SW 1271 (cell line): ENCODE measurements at places on chromosomes 7 and 10.

GRCh38 chr10:352476-353235 is 217.4 kb downstream of the ZMYND11 start:
- DNase-seq = no peak

- DNase-seq = no peak
Observed at GRCh38 chr10:94049911-94050310, 56.2 kb downstream of the PLCE1 start.

DNA sequence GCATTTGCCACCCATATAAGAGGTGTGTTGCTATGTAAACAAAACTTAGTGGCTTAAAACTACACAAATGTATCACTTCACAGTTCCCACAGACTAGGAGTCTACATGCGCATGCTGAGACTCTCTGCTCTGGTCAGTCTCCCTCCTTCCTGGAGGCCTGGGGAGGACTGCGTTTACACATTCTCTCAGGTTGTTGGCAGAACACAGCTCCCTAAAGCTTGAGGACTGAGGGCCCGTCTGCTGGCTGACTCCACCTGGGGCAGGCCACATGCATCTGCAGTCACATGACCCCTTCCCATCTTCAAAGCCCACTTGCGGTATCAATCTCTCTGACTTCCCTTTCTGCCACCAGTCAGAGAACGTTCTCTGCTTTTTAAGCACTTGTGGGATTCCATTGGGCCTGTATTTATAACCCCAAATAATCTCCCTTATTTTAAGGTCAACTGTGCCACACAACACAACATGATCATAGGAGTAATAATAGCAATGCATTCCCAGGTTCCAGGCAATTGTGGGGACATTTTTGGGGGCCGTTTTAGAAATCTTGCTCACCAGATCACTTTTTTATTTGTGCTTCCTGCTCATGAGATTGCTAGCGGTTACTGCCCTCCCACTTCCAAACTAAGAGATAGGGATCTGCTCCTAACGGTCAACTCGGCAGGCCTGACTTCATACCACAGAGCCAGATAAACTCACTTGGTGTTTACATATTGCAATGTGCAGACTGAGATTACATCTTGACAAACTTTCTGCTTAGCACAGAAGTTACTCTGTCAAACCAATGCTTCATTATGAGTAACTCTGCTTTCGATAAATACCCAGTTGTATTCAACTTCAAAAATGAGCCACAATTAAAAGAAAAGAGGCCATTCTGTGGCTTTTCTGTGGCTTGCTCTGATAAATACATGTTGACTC is 96.3 kb downstream of the ALOX5 start:
- no peak for DNase-seq

GRCh38 chr10:29710128-29710527 is 75.4 kb upstream of the SVIL start:
- DNase-seq = no peak

DNA sequence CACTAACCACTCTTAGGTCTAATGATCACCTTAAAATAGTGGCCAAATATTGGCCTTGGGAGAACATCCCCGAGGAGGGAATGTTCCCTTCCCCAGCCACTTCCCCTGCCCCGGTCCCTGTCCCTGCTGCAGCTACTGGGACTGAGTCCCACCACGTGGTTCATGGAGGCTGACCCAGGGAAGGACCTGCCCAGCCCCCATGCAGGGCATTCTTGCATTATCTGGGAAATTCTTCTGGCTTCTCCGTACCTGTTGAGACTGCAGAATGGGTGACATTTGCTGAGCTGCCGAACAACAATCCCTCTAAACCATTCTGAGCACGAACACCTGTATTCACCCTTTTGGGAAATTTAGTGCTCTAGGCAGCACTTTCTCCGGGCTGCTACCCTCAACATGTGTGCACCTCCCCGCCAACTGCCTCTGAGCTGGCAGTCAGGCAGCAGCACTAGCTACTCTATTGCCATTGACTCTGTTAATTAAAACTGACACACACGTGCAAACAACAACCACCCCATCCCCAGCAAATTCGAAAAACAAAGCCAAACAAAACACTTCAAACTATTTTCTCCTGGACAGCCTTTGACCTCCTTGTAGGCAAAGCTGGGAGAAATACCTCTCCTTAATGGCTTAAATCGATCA is 567.4 kb upstream of the MKI67 start:
- DNase-seq = no peak

DNA sequence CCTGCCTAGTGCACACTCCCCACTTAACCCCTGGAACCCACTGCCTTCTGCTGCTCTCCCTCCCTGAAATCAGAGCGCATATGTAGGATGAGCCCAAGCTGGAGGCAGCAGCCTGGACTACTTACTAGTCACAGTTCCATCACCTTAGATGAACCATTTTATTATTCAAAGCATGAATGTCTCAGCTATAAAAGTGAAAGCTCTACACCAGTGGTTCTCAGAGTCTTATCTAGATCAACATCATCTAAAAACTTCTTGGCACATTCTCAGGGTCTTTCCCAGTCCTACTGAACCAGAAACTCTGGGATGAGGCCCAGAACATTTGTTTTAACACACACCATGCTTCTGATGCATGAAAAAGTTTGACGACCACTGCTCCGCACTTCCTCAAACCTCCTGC is 100.3 kb upstream of the ANK3 start:
- DNase-seq = no peak

DNA sequence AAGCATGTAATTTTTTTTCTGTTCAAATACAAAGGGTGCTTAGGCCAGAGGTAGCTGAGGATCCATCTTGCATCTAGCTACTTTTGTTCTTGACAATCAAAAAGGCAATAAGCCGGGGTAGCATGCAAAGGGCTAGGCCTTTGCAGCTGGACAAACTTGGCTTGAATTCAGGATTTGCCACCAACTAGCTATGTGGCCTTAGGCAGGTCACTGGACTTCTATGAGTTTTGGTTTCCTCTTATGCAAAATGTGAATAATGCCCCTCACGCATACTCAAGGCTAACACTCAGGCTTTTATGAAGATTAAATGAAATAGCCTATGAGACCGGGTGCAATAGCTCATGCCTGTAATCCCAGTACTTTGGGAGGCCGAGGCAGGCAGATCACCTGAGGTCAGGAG is 19.3 kb downstream of the GFRA1 start:
- DNase-seq = no peak

GRCh38 chr7:98771941-98772603 is 97.7 kb downstream of the TMEM130 start:
- no peak for DNase-seq

GRCh38 chr7:148336411-148336810 is 254.2 kb upstream of the C7orf33 start:
- DNase-seq = no peak

- no peak for DNase-seq
Observed at GRCh38 chr10:43821103-43821502, 172.4 kb upstream of the ZNF32 start.

DNA sequence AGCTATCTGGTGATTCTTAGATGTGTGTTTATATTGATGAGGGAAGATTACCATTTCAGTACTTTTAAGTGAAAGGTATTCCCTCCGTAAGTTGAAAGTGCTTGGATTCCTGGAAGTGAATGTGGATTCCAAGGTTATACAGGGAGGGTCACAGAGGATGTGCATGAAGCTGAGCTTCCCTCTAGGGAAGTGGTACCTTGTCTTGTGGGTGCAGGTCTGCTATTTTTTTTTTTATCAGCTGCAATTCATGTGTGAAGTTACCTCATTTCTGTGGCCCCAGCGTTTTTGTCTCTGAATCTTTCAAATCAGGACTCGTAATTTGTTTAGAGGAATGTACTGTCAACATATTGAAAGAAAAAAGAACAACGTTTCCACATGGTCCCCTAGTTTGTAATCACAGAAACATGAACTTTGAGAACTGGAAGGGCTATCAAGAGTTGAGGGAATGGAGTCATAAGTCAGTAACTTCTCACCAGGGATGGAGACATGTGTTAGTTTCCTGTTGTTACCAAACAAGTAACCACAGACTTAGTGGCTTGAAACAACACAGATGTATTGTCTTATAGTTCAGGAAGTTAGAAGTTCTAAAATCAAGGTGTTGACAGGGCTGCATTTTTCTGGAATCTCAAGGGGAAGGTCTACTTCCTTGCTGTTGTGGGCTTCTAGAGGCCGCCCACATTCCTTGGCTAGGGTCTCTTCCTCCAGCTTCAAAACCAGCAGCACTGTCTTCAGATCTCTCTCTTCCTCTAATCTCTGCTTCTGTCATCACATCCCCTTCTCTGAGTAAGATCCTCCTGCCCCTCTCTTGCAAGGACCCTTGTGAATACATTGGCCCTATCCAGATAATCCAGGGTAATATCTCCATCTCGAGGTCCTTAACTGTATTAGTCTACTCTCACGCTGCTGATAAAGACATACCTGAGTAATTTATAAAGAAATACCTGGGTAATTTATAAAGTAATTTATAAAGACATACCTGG is 64.4 kb downstream of the RAB18 start:
- no peak for DNase-seq

DNA sequence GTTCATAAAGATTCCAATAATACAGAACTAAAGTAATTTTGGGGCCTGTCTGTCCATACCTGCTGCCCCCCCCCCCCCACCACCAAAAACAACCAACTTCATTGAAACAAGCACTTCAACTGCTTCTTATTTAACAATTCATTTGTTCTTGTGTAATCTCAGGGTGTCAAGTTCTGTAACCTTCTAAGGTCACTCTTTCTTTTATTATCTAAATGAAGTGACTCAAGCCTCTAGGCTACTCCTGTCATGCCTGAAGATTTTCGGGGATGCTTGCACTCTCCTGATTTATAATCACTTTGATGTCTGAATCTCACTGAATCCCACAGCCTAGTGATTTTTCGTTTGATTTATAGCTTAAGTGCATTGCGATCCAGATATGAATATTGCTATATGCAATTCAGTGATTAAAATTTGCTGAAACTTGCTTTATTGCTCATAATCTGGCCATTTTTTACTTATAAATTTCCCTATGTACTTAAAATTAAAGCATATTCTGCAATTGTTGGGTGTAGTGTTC is 27.2 kb downstream of the GARIN1A start:
- DNase-seq = no peak

DNA sequence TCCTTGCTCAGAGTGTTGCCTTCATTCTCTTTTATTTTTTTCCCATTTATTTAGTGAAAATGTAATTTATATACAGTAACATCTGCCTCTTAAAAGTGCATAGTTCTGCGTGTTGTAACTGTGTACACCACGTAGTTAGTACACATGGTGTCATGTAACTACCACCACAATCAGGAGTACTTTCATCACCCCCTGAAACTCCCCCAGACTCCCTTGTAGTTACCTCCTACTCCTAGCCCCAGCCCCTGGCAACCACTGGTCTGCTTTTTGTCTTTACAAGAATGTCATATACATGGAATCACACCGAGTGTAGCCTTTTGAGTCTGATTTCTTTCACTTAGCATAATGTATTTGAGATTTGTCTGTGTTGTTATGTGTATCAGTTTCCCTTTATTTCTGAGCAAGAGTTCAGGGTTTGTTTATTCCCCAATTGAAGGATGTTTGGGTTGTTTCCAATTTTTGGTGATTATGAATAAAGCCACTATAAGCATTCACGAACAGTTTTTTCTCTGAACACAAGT is 50.6 kb downstream of the GRK5 start:
- no peak for DNase-seq

GRCh38 chr7:46072722-46073121 is 151.7 kb upstream of the IGFBP3 start:
- DNase-seq = no peak

GRCh38 chr7:128877756-128878120 is 15.1 kb downstream of the ATP6V1F start:
- no peak for DNase-seq

DNA sequence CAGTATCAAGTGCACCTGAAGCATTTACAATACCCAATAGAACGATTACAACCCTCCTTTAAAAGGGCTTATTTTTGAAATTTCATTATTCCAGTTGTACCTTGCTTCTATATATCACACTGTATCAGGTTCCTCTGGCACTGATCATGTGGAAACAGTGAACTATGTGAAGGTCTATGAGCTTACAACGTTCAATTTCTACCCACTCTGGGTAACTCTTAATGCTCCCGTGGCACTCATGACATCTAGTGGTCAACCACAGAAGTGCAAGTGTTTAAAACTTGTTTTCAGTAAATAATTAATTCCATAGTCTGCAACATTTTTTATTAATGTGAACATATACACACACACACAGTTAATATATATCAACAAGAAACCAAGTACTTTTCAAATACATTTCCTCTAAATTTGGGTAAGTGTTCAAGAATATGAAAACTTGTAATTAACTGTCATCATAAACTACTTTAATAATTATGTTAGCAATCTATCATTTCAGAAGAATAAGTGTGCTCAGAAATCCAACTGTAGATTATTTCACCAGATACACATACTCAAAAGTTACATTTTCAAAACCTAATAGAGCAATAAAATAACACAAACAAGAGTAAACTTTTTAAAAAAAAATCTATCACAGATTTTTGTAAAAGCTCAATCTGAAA is 61.0 kb downstream of the MPP7 start:
- peak; percentile 37 for DNase-seq

DNA sequence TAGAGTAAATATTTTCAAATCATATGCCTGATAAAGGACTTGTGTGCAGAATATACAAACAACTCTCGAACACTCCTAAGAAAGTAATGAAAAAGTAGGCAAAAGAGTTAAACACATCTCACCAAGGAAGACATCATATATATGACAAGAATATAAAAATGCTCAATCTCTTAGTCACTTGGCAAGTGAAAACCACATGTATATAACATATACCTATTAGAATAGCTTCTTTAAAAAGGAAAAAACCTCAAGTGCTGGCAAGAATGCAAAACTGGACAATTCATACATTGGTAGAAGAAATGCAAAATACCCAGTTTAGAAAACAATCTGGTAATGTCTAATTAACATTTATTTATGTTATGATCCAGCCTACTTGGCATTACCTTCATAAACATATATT is 146.6 kb upstream of the DGKB start:
- no peak for DNase-seq

GRCh38 chr10:34834274-34834673 is 19.2 kb upstream of the PARD3 start:
- no peak for DNase-seq

DNA sequence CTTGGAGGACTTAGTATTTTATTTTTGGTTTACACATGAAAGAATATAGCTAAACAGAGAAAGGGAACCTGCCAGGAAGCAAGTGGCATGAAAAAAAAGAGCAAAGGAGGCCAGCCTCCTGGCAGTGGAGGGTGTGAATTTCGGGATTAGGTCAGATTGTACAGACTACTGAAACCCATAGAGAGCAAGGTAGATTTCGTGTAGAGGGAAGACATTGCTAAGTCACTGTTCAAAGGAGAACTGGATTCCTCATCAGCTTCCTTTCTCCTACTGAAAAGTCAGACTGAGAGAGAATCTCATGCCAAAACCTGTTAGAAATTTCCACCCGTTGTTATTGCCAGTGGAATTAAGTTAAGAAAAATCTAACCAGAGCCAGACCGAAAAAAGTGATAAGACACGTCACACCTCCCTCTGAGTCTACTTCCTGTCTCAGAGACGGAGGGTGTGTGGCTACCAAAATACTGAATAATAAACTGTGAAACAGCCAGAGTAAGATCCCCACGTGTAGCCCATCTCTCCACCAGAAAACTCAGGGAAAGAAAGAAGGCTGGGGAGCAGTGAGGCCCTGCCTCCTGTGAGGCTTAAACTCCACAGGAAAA is 118.8 kb downstream of the SKIDA1 start:
- no peak for DNase-seq
